ENCODE measurements at places on chromosomes 2 and 18.

DNA sequence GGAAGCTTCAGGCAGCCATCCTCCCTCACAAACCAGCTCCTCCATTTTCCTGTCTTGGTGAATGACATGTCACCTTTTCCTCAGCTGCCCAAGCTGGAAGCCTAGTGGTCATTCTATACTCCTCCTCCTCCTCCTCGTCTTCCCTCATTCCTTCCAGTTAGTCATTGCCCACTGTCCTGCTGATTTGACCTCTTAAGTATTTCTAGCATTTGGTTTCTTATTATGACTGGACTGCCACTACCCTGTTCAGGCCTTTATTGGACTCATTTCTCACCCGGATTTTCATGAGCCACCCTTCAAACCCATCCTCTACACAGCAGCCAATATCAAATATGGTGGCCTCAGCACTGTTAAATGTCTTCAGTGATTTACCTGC is 21.9 kb upstream of the MGAT5 start:
- no peak for DNase-seq

DNA sequence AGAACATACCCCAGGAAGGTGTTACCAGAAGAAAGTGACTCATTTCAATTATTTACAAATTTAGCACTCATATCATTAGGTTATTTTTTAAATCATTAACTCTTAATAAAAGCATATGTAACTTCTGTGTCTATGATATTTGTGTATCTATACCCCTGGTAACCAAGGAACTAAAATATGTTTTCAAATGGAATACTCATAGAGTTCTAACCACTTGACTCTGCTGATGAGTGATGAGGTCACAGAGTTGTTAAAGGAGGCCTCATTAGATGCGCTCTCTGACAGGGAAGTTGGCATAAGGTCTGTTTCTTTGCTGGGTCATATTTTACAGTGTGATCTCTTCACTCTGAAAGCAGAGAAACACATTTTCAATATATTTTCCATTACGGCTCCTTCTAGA is 73.4 kb downstream of the CCDC150 start:
- DNase-seq = no peak

GRCh38 chr2:239322416-239323086 is 78.3 kb downstream of the HDAC4 start:
- peak; percentile 57 for DNase-seq

DNA sequence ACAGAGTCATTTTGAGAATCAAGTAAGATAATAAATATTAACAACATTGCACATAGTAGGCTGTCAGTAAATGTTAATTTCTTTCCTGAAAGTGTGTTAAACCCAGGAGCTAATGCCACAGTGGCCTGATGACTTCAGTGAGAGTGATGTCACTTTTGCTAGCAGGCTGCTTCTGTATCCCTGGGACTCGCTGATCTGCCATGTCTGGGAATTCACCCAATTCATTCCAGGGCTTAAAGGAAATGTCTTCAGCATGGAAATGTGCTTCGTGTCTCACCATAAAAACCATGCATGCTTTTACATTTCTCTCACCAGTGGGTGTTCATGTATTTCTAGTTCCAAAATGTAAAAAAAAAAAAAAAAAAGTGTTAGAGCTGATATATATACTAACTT is 56.8 kb upstream of the MAPRE3 start:
- DNase-seq = no peak

DNA sequence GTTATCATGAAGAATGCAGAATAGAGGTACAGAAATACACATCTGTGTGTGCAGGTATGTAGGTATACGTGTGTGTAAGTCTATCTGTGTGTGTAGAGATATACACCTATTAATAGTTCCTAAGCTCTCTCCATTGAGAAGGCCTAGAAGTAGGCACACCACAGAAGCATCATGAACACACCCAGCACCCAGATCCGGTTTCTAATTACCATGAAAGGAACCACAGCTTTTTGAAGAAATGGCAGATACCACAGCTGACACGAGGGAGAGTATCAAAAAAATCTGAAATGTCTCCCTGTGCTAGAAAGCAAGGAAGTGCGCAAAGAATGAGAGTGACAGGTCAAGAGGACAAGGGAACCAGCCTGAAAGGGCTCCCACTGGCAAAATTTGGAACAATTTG is 27.7 kb upstream of the AP1S3 start:
- DNase-seq = no peak

DNA sequence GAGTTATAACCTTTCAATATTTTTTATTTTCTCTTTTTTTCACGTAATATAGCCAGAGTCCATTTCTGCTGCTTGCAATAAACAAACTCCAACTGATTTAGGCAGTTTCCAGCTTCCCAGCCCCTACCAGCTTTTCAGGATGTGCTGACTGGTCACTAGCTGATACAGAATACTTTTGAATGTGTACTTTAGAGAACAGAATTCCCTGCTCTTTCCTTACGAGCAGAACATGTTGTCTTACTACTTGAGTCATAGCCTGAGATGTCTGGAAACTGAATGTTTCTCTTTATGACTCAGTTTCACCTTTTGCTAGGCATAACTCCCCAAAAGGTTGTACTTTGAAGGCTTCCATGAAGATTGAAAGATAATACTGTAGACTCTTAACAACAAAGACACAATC is 44.5 kb upstream of the KCNE4 start:
- DNase-seq = no peak
